ENCODE measurements at places on chromosomes 12 and 14.

DNA sequence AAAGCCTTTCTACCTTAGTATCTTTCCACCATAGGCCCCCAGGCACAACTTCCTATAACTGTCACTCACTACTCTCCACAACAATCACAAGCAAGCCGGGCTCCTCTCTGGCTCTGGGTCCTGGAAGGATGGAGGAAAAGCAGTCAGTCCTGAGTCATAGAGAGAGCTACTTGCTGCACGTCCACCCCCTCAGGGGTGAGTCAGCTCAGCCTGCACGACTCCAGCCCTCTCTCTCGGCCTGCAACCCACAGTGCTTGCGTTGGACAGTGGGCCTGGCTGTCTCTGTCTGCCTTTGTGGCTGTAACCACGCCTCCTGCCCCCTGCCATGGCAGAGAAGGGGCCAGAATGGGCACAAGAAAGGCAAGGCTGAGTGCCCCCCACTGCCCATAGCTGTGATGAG lies 154.1 kb upstream of the FKBP4 start:
- no peak for DNase-seq

DNA sequence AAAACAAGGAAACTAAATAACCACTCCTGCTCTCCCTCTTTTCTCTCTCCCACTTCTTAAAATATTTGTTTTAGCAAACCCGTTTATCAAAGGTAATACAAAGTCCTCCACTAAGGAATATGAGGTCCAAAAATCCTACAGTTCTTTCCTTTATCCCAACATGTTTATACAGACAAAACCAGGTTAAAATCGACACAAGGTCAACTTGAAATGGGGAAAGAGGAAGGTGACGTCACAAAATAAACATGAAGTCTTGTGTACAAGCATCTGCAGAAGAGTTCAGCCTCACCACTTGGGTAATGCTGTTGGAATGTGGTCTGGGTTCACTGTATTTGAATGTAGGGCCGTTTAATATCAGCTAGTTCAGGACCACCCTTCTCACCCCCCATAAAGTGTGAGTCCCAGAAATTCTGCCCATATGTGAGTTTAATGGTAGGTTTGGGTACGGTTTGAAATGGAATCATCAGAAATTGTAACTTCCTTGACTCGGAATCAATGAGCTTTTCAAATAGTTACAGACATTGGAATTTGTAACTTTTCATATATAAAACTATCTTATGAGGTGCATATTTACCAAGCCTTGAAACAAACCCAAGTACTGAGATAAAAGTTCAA lies 120.0 kb upstream of the SLC38A2 start:
- no peak for DNase-seq

DNA sequence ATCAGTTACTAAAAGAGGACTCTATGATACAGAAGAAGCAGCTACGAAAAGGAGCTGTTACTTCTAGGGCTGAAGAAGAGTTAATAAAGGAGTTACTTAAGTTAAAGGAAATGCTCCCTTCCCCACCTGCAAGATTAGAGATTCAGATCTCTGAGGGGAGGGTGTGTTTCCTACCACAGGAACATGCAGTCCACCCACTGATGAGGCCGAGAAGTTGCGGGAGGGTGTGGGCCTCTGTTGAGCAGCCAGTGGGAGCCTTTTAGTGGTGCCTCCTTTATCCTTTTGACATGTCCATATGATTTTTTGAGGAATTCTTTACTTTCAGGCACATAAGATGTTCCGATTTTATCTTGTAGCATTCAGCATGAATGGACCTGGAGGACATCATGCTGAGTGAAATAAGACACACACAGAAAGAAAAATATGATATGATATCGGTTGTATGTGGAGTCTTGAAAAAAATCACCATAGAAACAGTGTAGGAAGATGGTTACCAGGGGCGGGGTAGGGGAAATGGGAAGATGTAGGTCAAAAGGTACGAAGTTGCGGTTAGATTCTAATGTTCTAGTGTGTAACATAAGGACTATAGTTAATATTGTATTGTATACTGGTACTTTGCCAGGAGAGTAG lies 4.4 kb upstream of the M6PR start:
- DNase-seq, result no peak

DNA sequence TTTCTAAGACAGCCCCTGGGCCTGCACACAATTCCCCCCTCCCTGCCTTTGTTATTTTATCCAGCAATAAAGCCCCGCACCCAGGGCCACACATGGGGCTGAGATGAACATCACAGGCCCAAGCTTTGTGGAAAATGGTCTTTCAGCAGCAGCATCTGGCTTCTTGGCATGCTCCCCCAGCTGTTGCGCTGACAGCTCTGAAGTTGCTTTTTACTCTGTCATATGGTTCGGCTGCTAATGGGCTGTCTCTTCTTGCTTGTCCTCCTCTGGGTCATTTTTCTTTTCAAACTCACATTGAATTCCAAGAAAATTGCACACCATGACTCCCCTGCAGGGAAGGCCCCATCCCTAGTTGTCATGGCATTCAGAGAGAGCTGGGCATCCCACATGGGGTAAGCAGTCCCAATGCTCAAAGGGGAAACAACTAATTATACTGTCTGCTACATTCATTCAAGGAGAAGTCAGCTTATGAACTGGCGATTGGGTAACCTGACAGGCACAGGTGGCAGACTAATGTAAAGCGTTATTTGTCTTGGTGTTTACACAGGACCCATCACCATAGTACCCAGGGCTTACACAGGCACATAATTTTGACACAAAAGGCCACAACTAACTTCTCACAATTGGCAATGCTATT lies 74.0 kb upstream of the CDKN3 start:
- no peak for DNase-seq

- no peak for DNase-seq
Observed at GRCh38 chr14:90341784-90342183, 10.0 kb upstream of the NRDE2 start.

DNA sequence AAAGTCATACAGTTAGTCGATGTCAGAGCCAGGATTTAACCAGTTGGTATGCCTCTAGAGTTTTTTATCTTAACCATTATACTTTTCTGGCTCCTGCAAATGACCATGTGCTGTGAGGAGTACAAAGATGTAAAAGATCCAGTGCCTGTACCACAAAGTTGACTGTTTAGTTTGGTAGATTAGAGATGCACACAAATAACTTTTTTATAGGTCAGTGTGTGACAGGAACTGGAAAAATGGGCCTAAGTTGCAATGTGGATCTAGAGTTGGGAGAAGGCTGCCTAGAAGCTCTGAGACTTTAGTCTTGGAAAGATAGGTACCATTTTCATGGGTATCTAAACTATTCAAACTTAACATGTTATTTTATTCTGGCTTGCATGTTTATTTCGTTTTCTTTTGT lies 32.8 kb upstream of the PPM1H start:
- no peak for DNase-seq

DNA sequence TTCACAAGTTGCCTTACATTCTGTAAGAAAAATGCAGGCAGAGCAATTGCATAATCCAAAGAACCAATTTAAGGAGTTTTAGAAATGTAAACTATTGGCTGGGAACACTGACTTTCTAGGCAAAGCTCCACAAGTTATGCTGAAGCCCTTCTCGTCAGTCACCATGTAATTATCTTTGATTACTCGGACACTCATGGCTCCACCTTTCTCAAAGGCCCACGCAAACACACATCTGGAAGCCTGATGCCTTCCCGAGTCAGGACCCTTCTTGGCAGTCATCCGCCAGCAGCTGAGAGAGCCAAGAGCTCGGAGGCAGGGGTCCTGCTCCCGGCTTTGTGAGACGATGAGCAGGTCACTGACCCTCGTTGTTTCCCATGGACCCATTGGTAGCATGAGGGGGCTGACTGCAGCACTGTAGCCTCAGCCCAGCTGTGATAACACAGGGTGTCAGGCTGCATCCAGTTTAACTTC lies 202.2 kb downstream of the TMEM132D start:
- DNase-seq, result no peak

DNA sequence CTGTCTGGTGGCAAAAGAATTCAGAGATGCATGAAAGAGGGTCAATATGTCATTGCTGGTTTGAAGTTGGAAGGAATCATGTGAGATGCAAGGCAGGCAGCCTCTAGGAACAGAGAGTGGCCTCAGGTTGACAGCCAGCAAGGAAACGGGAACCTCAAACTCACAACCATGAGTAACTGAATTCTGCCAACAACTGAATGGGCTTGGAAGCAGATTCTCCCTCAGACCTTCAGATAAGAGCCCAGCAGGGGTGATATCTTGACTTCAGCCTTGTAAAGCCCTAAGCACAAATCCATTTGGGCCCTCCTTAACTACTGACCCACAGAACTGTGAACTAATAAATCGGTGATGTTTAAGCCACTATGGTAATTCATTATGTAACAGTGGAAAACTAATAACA lies 35.8 kb downstream of the USP15 start:
- no peak for DNase-seq

DNA sequence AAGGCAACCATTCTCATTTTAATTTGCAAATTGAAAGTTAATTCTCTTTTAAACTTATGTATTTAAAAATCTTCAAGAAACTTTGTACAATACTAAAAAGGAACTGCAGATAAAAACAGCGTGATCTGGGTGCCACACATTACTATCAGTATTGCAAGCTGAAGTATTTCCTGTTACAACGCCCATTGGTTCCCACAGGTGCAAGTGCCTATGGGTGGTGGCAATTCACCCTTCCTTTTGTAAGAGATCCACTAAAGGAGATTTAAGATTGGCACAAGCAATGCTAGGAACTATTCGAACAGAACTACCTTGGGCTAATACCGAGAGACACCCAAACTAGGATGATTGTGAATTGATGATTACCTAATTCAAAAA lies 13.2 kb downstream of the TAOK3 start:
- no peak for DNase-seq

All from gastrocnemius medialis (tissue), 4 donors.